Muscle of leg (tissue), 16 donors: ENCODE measurements at places on chromosomes 12 and 14. TPM values are rescaled to one million over a fixed set of nuclear protein-coding genes. Genes with fewer than 3 reads are reported as not detected.

Gene PAPLN
- polyA plus RNA-seq, result 1.1 TPM

Gene LRCOL1
- polyA plus RNA-seq, result not detected

Gene TAS2R42
- polyA plus RNA-seq, result not detected

Gene RALGAPA1
- 22.2 TPM for polyA plus RNA-seq

Gene LTBP2
- polyA plus RNA-seq, result 4.9 TPM

Gene ITPR2
- 3.2 TPM for polyA plus RNA-seq

Gene CLEC4D
- polyA plus RNA-seq, result not detected

Gene KRT77
- not detected for polyA plus RNA-seq

Gene LRRC43
- polyA plus RNA-seq, result 0.20 TPM

Gene TSPAN19
- 0.16 TPM for polyA plus RNA-seq

Gene CCDC198
- 0.40 TPM for polyA plus RNA-seq

Gene ACSM4
- 0.19 TPM for polyA plus RNA-seq

Gene BHLHE41
- polyA plus RNA-seq, result 2.3 TPM

Gene GLIPR1L2
- polyA plus RNA-seq, result 0.54 TPM

Gene CNTN1
- 21.7 TPM for polyA plus RNA-seq

Gene PRICKLE1
- 15.9 TPM for polyA plus RNA-seq

Gene AKAP5
- 0.55 TPM for polyA plus RNA-seq

Gene TAS2R7
- polyA plus RNA-seq, result not detected

Gene PTHLH
- 1.6 TPM for polyA plus RNA-seq

Gene CALM1
- 259 TPM for polyA plus RNA-seq

Gene TMPO
- polyA plus RNA-seq, result 108 TPM

Gene GPD1
- 55.0 TPM for polyA plus RNA-seq

Gene KRT2
- polyA plus RNA-seq, result not detected

Gene GTF2A1
- polyA plus RNA-seq, result 18.9 TPM

Gene TAS2R46
- not detected for polyA plus RNA-seq

Gene SERPINA10
- polyA plus RNA-seq, result 0.19 TPM

Gene EIF2S1
- polyA plus RNA-seq, result 89.2 TPM

Gene ALX1
- 0.69 TPM for polyA plus RNA-seq

Gene SRGAP1
- 8.0 TPM for polyA plus RNA-seq

Gene OR4K2
- 0.03 TPM for polyA plus RNA-seq

Gene LHX5
- polyA plus RNA-seq, result not detected

Gene WBP11
- 61.7 TPM for polyA plus RNA-seq
